ENCODE measurements at places on chromosomes 2 and 18.
A peak's percentile ranks its signal among the peaks of the same experiment; 100 is the strongest.

DNA sequence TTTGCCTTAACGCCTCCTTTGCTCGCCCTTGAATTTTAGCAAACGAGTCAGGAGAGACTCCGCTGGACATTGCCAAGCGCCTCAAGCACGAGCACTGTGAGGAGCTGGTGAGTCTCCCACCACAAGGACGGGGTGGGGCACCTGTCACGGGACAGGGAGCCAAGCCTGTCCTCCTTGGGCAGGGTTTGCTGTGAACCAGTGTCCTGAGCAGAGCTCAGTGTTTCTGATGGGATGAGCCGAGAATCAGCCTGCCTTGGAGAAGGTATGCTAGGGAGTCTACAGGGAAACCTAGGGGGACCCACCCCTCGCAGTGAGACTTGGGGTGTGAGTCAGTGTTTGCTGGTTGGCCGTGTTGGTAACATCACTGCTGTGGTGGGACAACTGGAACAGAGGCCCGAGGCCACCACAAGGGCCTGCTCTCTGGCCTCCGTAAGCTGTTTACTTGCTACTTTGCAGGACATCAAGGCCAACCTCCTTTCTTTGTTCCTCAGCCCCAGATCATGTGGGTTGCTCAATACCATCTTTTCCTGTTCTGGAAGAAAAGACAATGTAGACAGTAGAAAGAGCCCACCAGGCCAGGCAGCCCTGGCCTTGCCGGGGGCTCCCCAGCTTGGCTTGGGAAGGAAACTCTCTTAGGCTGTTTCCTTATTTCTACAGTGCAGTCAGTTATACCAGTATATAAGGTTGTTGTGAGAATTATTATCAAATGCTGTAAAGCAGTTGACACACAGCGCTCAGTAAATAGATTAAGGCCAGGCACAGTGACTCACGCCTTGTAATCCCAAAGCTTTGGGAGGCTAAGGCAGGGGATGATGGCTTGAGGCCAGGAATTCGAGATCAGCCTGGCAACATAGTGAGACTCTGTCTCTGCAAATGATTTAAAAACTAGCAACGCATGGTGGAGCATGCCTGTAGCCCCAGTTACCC lies 42.4 kb downstream of the ITGB1BP1 start:
- DNase-seq = no peak

GRCh38 chr2:120344214-120344975 lies 1.5 kb upstream of the INHBB start:
- no peak for DNase-seq

- DNase-seq = no peak
Observed at GRCh38 chr2:168642873-168643272, 159.6 kb upstream of the NOSTRIN start.

GRCh38 chr18:13398631-13399030 lies 180.1 kb downstream of the LDLRAD4 start:
- no peak for DNase-seq

GRCh38 chr2:1614564-1614963 lies 129.8 kb downstream of the PXDN start:
- no peak for DNase-seq

- DNase-seq = no peak
Observed at GRCh38 chr2:188786368-188786841, 187.8 kb upstream of the COL3A1 start.

GRCh38 chr18:10141559-10141958 lies 227.7 kb downstream of the VAPA start:
- no peak for DNase-seq

DNA sequence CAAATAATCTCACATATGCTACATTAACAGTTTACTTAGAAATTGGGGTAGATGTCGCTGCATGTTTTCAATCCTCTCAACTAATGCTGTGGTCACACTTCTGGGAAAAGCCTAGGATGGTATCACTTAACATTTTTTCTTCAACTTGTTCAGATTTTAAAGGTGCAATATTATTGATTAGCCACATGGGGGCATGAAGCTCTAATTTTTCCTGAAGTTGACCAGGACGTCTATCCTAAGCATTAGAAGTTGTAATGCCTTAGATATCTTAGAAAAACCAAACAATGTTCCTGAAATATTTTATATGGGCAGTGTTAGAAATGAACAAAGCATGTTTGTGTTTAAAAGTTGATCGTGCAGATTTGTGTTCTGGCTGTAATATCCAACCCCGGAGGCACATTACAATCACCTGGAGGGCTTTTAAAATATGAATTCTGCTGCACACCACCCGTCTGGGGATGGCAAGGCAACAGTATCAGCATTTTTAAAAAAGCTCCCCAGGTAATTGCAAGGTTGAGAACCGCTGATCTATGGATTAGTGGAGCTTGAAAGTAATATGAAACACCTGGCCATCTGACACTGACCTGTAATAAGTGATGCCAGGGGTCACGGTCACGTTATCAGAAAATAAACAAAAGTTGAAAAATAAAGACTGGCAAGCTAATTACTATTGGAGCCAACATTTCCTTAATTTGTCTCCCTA lies 100.5 kb upstream of the LMAN1 start:
- DNase-seq = peak; percentile 35

DNA sequence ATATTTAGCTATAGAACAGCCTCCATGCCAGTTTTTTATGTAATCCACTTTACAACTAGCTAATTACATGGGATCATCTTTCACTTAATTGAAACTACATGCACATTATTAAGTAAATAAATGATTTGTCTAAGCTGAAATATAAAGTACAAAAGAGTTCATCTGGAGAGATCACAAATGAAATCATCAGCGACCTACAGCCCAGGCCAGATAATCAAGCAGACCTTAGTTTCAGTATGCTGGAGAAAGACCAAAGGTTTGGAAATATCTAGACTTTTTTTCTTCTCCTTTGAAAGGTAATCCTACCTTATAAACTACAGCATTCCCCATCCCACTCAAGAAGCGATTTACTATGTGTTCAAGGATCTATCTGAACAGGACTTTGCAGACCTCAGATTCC lies 26.5 kb downstream of the FIGN start:
- DNase-seq = no peak

DNA sequence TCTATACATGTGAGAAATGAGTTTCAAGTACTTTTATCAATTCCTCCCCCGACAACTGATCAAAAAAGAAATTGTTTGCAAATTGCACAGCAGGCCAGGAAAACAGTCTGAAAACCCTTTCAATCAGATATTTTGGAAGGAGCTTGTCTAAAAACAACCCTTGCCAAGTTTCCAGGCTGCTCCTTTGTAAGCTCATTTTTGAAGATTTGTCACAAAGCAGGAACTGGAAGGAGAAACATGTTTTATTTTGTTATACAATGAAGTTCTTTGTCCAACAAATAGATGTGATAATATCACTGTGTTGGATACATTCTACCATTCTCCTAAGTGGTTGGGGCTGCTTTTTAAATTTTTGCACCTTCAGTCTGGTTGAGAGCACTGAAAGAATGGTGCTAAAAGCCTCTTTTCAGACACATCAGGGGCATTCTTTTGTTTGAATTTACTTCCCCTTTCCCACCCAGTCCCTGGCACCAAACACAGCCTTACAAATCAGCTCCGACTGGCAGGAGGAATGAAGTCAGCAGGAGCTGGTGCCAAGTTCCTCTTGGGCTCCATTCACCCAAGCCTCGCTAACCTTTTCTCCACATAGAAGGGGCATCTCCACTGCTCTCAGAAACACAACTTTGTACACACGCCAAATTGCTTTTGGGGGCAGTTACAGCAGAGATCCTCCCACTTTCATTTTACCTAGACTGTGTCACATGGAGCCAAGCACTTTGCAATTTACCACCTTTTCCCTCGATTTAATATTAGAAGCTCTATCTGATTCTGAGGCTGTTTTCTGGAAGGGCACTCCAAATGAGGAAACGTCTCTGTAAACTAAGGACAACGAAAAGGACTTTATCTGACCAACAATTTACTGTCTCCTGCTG lies 88.0 kb downstream of the C1D start:
- DNase-seq = no peak

- no peak for DNase-seq
Observed at GRCh38 chr2:162749994-162750393, 88.6 kb downstream of the KCNH7 start.

- no peak for DNase-seq
Observed at GRCh38 chr18:63207835-63208234, 111.7 kb downstream of the BCL2 start.

GRCh38 chr2:234714711-234715110 lies 217.8 kb upstream of the ARL4C start:
- no peak for DNase-seq

DNA sequence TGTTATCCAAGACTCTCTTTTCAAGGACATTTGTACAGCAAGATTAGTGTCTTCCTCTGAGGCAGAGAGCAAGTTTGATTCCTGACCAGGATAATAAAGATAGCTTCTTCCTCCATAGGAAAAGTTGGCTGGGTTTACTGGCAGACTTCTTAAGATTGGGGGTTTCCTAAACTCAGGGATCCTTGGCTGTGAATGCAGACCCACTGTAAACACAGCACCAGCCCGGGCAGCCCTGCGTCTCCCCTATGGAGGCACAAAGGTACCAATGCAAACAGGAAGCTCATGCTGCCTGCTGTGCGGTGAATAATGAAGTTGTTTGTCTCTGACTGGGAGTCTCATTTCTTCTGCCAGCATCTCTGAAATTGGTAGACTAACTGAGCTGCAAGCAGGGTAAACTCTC lies 96.2 kb upstream of the ARHGAP28 start:
- no peak for DNase-seq

DNA sequence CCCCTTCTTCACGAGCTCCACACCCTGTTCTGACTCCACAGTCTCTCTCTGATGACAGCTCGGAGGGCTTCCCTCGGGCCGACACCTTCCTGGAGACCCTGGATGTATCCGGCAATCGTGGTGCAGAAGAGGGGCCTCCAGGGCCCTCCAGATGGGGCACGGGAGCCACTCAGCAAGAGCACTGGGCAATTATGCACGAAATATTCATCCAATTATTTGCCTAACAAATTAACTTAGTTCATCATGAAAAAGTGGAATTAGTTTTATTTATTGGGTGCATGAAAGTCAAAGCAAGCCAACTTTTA lies 277.3 kb upstream of the HDAC4 start:
- DNase-seq = no peak

DNA sequence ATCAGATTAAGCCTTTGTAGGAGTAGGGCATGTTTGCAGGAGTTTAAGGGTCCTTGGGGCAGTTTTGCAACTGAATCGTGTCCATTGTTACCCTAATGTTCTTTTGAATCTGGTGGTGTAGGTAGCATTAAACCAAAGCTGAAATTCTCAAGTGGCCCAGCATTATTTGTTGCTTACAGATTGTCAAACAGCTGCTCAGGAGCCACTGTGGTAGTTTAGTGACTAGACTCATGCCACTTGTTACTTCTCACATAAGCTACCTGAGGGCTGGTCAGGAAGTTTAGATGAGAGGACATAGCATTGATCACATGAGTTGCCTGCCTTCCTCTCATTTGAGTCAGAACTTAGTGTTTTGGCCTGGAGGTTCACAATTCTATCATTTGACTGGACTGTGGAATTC lies 157.6 kb downstream of the HAUS1 start:
- no peak for DNase-seq

DNA sequence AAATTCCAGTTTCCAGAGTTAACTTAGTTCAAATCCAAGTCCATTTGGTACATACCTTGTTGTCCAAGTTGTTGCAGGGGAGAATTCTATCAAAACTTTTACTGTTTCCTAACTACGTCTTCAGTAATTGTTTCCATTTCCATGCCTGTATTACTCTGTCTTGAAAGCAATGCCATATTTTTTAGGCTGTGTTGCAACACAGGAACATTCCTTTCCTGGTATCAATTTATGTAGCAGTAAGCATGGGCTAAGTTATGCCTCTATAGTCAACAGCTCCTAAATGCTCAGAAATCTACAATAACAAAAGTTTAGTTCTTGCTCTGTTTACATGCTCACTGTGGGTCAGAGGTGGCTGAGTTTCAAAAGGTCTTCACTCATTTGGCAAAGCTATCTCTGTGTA lies 1943.8 kb upstream of the PIK3C3 start:
- no peak for DNase-seq

GRCh38 chr2:165627470-165627869 lies 158.0 kb downstream of the CSRNP3 start:
- no peak for DNase-seq

- no peak for DNase-seq
Observed at GRCh38 chr2:30622452-30622851, 175.4 kb downstream of the LCLAT1 start.

GRCh38 chr2:54803783-54804751 lies 80.6 kb downstream of the EML6 start:
- DNase-seq = peak; percentile 94

GRCh38 chr2:158928965-158929364 lies 39.5 kb upstream of the TANC1 start:
- DNase-seq = no peak

- DNase-seq = peak; percentile 100
Observed at GRCh38 chr2:165843351-165843750, 49.3 kb upstream of the GALNT3 start.

DNA sequence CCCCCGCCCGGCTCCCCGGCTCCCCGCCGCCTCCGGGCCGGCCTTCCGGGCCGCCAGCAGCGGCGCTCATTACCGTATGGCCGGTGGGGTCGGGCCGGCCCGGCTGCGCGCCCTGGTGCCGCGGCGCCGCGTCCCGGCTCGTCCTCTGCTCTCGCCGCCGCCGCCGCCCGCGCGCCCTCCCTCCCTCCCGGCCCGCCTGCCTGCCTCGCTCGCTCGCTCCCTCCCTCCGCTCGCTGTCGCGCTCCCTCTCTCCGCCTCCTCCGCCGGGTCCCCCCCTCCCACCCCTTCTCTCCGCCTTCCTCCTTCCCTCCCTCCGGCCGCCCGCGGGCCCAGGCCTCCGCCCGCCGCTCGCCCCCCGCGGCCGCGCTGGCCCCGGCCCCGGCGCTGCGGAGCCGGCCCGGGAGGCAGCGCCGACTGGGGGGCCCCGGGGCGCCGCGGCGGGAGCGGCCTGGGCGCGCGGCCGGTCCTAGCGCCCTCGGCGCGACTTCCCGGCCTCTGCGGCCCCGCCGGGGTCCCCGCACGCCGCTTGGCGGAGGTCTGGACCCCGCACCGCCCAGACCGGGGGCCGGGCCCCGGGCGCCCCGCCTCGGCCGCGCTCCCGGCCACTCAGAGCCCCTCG lies at the start of gene DNMT3A:
Gene DNMT3A (minus strand): TSS at position 173 of the 619 bp plus-strand sequence. CDS start 27,941 bp downstream, outside the sequence.
- DNase-seq = peak; percentile 16

DNA sequence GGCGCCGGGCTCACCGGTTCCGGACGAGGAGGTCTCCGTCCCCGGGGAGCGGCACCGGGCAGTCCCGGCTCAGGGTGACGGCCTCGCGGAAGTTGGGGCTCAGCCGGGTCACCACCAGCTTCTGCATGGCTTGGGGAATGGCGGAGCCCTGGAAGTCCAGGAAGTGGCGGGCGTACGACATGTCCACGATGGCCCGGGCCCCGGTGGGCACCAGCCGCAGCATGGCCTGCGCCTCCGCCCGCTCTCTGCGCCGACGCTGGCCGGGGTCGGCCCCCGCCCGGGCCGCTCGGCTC lies 157 bp downstream of the PTGR3 start:
- DNase-seq = no peak

DNA sequence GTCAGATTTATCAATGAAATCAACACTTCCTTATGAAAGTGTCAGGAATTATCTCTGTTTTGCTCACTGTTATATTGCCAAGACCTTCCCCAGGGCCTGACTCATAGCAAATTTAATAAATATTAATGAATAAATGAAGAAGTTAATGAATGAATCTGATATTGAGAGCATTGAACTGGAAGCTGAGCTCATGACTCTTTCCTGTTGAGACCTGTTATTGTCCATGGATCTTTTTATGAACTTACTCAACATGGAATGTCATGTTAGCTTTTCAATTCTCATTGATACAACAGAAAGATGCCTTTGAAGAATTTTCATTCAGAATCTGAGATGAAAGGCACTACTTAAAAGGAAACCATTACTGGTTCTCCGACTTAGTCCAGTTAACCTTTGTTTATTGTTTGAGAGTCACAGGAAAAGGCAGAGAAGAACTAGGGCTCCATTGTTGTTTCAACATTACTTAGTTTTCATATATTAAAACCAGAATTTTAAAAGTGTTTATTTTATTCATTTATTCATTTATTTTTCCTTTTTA lies 90.4 kb upstream of the UNC80 start:
- DNase-seq = no peak
